Amniotic stem cell (primary cell): ENCODE measurements at places on chromosomes 2 and 18.

- DNase-seq = no peak
Observed at GRCh38 chr2:40421631-40422297, 30.1 kb downstream of the SLC8A1 start.

GRCh38 chr2:42951263-42951938 lies 159.0 kb upstream of the HAAO start:
- DNase-seq = no peak

DNA sequence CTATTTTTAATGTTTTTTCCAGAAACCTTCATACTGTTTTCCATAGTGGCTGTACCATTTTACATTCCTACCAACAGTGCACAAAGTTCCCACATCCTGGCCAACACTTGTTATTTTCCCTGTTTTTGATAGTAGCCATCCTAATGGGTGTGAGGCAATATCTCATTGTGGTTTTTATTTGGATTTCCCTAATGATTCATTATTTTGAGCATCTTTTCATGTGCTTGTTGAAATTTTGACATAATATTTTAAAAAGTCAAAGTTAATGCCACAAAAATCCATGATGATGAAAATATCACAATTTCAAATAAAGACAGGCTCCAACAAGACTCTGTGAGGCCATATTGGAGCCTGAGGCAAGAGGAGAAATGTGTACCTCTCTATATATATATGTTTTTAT lies 50.2 kb downstream of the VWA3B start:
- DNase-seq = no peak

DNA sequence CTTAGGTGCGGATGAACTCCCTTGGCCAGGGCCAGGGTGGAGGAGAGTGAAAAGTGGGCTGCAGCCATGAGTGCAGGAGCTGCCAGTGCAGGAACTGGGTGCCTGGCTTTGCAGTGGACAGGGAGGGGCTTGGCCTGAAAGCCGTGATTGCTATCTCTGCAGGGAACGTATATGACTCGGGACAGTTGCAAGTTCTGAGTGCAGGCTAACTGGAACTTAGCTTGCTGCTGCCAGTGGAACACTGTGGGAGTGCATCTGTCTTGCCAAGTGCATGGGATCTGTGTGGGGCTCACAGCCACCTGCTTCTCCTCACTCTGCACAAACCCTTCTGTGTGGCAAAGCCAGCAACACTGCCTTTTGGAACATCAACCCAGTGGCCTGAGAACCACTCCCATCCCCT lies 36.9 kb downstream of the FLACC1 start:
- DNase-seq = no peak
